ENCODE measurements at places on chromosomes 6 and 20.

- DNase-seq, result no peak
These were observed 313.5 kb downstream of the SLC35F1 start for GRCh38 chr6:118220429-118221128.

DNA sequence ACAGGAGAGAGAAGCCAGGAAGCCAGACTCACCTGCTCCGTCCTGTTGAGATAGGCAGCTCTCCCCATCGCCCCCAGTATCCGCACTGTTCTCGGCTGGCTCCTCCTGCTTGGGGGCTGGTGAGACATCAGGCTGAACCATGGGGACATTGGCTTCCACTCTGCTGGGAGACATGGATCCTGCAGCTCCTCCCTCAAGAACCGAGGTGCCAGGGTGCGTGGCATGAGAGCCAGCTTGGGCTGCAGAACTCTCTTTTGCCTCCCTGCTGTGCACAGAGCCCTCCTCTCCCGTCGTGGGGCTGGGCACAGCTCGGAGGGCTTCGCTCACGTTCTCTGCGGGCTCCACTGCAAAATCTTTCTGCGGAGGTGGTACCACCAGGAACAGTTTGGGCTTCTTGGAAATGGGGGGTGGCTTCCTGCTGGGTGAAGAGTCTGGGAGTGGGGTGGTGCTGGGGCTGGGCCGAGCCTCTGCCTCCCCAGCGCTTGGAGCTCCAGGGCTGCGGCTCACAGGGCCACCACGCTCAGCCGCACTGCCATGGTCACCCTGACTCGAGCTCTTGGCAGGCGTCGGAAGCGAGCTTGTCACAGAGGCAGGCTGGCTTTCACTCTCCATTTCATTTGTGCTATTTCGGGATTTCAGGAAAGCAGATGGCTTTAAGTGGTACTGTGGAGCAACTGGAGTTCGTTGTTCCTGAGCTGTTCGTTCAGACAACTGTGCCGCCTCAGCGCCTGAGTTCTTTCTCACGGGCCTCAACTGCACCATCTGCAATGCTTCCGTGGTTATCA is 26.5 kb downstream of the HEBP2 start:
- no peak for DNase-seq

DNA sequence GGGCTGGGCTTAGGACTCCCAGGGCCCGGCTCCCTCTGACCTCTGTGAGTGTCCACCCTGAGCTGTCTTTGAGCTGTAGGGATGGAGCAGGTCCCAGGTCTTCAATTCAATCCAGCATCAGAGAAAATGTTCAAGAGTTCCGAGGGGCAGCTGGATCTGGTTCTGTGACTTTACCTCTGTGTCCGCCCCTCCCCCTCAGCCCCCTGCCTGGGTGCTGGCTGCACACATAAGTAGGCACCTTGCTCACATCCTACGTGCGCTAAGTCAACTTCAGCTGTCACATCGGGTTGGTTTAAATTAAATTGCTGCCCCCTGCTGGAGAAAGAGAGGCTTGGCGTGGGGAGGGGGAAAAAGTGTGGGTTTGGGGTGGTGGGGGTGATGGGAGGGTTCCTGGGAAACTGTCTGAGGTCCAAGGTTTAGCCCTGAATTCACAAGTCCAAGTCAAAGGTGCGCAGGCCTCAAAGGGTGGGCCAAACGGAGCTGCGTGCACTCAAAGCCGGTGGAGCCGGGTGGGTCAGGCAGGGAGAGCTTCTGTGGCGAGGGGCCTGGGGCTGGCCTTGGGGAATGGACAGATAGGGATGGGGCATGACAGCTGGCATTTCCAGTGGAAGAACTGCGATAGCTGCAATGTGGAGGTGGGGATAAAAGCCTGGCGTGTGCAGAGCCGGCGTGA is 3.0 kb downstream of the WFDC5 start:
- DNase-seq, result peak; percentile 49

- no peak for DNase-seq
These were observed 106.9 kb upstream of the SGK1 start for GRCh38 chr6:134424798-134425170.

DNA sequence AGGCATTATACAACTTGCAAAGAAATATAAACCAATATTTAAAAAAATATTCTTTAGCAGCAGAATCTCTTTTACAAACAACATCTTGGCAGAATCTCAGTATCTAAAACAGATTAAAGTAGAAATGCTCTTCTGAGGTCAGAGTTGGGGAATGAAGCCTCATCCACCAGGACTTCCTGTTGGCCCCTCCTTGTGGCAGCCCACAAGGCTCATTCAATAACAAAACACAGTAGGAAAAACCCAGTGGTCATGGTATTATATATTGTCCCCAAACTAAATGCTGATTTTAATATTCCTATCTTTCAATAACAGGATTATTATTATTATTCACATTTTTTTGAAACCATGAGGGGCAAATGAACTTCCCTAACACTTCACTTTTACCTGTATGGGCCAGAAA is 368.6 kb downstream of the BTBD9 start:
- DNase-seq, result no peak

GRCh38 chr6:167214206-167214605 is 56.4 kb upstream of the GPR31 start:
- DNase-seq, result peak; percentile 37

DNA sequence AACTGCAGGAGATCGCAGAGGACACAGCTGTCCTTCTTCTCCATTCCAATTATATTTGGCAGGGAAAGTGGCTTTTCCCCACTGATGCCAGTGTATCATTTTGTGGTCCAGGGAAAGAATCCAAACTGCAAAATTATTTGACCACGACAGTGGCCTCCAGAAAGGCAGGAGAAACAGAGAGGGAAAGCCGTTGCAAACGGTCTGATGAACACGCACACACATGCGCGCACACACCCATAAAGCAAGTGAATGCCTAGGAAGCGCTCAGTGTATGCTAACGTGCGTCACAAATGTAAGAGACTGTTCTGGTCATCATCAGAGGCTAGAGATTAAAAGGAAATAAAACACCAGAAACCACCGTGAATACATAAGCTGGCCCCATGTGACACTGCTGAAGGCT is 54.0 kb downstream of the NPEPL1 start:
- peak; percentile 24 for DNase-seq

GRCh38 chr20:57849121-57849520 is 139.3 kb upstream of the PMEPA1 start:
- DNase-seq, result no peak

DNA sequence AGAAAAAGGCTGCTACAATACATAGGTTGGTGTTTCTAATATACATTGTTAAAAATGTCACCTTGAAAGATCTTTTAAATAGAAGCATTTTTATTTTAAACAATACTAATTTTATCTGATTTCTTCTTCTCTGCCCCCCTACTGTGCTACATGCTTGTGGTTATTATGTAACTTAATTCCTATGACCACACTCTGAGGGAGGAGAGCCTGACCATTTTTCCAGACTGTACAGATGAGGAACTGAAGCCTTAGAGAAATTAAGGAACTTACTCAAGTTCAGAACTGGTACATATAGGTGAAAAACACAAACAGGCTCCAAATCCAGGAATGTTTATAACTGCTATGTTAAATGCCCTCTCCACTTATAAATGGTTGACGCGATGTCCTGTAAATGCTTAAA is 43.4 kb upstream of the ARHGAP18 start:
- DNase-seq, result no peak

- no peak for DNase-seq
These were observed 550.3 kb downstream of the QKI start for GRCh38 chr6:163964789-163965188.

DNA sequence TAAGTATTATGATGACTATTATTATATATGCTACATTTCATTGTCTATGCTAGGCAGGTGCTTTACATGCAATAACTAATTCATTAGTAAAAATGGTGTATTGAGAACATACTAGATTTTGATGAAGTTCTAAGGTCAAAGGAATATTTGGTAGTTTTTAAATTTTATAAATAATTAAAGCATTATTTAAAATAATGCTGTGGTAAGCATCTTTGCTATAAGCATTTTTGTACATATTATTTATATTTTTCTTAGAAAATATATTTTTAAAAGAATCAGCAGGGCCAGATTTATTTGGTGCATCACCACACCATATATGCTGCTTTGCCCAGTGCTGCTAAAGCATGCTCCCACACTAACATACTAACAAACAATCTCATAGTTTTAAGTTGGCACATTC is 517.9 kb downstream of the C6orf118 start:
- no peak for DNase-seq

GRCh38 chr6:2909718-2910117 is 6.6 kb upstream of the SERPINB9 start:
- DNase-seq, result no peak

DNA sequence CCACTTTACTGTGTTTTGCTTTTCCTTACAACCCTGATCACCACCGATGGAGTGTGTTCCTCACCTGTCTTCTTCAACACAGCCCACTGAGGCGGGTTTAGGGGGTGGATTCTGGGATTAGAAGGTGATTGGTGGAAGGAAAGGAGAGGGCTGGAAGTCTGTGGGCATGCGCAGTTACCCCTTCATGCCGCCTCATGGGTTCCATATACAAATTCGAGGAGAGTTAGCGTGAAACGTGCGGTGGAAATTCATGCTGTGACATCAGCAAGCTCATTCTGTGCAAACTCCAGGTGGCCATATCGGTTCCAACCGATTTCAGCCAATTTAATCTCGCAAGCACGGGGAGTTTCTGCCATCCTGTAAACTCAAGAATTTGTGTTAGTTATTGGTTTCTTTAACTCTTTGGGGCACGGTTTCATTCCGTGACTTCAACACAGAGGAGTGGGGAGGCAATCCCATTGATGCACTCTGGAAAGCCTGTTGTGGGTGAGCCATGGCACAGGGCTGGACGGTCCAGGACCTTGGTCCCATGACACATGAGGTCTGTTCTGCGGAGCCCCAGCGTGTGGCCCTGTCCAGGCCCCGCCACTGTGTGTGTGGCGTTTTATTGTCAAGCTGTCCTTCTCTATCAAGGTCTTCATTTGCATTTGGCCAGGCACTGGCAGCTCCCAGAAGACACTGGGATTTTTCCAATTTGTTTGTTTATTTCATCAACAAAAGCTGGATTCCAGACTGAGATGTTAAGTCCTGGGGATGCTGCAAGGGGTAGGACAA is 482.8 kb upstream of the SULF2 start:
- DNase-seq, result peak; percentile 52

DNA sequence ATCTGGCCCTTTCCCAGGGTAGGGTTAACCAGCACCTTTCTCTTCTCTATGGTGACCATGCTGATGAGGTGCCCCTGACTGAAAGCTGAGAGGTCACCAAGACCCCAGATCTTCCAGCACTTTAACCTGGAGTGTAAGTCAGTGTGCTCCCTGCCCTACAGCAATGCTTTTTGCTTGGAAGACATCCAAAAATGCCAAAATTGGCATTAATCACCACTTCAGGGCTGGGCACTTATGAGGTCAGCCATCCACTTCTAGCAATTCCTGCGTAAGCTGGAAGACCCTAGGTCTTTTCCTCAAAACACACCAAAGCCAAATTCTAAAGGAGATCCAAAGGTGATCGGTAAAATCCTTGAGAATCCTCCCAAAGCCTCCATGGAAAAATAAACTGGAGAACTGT is 81.2 kb upstream of the LOC128125822 start:
- DNase-seq, result no peak

DNA sequence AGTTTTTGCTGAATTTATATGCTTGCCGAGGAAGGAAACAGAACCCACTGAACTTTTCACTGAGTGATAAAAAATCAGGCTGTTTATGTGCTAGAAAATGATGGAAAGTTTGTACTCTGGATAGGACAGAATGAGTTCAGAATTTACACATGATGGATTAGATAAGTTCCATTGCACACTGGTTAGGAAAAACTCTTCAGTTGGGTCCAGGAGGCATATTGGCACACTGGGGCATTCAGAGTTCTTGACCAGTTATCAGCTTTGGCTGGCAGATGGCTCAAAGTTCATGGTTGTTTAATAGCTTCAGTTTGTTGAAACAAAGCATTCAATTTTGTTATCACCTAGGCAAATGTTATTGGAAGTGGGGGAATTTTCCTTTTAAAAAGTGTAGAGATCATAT is 613.3 kb upstream of the SYNCRIP start:
- DNase-seq, result no peak

DNA sequence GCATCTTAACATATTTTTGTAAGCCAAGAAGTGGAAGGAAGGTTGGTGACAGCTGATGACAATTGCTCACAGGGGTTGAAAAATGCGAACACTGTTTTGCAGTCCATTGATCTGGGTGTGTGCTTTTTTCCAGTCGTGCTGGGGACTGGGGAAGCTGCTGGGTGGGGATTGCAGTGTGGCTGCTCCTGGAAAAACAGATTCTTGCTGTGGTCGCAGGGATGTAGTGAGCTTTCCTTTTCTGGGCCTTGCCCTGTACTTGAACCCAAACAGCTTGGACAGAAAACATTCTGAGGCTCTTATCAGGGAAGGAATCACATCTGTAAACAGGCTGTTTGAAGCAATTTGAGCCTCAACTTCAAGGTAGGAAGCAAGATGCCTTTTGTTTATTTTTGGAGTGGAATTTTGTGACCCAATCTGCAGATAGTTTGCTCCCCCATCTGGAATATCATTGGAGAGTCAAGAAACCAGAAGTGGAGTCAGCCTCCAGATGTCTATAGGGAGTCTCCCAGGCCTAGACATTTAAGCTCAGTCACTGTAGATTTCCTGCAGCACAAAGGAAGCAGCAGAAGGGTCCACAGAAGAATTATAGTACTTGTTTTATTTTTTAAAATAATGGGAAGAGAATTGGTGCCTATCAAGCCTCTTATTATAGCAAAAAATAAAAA is 279.2 kb upstream of the FERMT1 start:
- peak; percentile 6 for DNase-seq

GRCh38 chr6:34095741-34096140 is 50.1 kb downstream of the GRM4 start:
- no peak for DNase-seq

DNA sequence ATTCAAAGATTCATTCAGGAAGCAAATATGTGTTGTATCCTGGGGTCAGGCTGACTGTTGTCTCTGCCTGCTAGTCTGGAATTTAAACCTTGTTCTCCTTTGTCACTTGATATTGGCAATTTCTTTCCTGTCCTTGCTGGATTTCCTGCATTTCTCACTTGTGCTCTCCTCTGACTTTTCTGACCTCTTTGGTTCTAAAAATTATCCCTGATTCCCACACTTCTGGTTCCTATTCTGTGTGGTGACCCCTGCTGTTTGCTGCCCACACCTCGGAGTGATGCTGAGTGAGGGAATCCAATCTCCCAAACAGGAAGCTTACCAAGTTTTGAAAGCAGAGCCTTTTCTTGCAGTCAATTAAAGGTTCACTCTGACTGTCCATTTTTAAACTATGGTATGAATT is 345.3 kb downstream of the CDKAL1 start:
- DNase-seq, result no peak

GRCh38 chr6:5278047-5278446 is 16.7 kb downstream of the FARS2 start:
- no peak for DNase-seq

GRCh38 chr6:125884634-125885371 is 71.8 kb upstream of the HINT3 start:
- no peak for DNase-seq

DNA sequence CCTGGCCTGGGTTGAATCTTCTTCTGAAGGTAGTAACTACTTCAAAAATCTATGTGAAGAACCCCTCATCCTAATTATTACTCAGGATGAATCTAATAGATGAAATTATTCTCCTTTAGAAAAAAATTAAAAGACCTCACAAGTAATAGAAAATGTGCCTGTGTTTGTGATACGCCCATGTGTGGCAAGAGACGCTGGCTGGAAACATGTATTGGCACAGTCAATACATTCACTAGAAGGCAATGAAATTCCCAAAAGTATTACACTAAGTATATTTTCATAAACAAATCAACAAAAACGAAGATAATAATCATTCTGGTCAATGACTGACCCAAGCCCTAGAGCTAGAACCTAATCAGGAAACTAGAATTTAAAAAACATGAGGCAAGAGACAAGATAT is 64.0 kb downstream of the B4GALT5 start:
- DNase-seq, result no peak
